ENCODE measurements at places on chromosomes 7 and 10. TPM values are rescaled to one million over a fixed set of nuclear protein-coding genes. Genes with fewer than 3 reads are reported as not detected.

The KIAA1549 gene
- 8.0 TPM for total RNA-seq

The MORN4 gene
- 4.4 TPM for total RNA-seq

The MOGAT3 gene
- total RNA-seq = not detected

The PCLO gene
- 4.5 TPM for total RNA-seq

The LIPN gene
- total RNA-seq = not detected

- DNase-seq = no peak
- no peak overlapping the region for H3K27ac ChIP-seq
- no peaks in the 10 kb centered on the region for H3K36me3 ChIP-seq
- H3K4me1 ChIP-seq = no peaks in the 10 kb centered on the region
Observed at GRCh38 chr10:45653454-45653853, 19.1 kb downstream of the ZFAND4 start.

- H3K27ac ChIP-seq = no peak overlapping the region
- H3K27me3 ChIP-seq = no peaks in the 10 kb centered on the region
Observed at GRCh38 chr10:70585578-70586169, 16.9 kb downstream of the PRF1 start.

DNA sequence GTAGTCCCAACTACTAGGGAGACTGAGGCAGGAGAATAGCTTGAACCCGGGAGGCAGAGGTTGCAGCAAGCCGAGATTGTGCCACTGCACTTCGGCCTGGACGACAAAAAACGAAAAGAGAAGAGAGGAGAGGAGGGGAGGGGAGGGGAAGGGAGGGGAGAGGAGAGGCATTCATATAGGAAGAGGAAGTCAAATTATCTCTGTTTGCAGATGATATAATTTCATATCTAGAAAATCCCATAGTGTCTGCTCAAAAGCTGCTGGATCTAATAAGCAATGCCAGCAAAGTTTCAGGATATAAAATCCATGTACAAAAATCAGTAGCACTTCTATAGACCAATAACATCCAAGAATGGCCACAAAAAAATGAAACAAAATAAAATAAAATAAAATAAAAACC lies 120.3 kb downstream of the LMBR1 start:
- no peaks in the 10 kb centered on the region for H3K4me1 ChIP-seq
- no peak overlapping the region for H3K27ac ChIP-seq
- H3K4me3 ChIP-seq = no peak overlapping the region
- H3K27me3 ChIP-seq = no peaks in the 10 kb centered on the region
- DNase-seq = no peak

- H3K4me1 ChIP-seq = no peaks in the 10 kb centered on the region
- no peak for DNase-seq
- no peak overlapping the region for H3K4me3 ChIP-seq
- no peaks in the 10 kb centered on the region for H3K36me3 ChIP-seq
- no peaks in the 10 kb centered on the region for H3K27me3 ChIP-seq
Observed at GRCh38 chr10:26997610-26998009, 102.7 kb downstream of the ANKRD26 start.

- DNase-seq = peak; percentile 82
- H3K27ac ChIP-seq = no peak overlapping the region
- no peaks in the 10 kb centered on the region for H3K36me3 ChIP-seq
- peaks cover 5% of the 10 kb centered on the region for H3K4me1 ChIP-seq
- no peak overlapping the region for H3K4me3 ChIP-seq
Observed at GRCh38 chr10:76547352-76547972, 1090.1 kb downstream of the KCNMA1 start.

- no peaks in the 10 kb centered on the region for H3K4me1 ChIP-seq
- no peak overlapping the region for H3K27ac ChIP-seq
- H3K4me3 ChIP-seq = no peak overlapping the region
- no peak for DNase-seq
Observed at GRCh38 chr7:104857458-104858425, 156.3 kb upstream of the KMT2E start.

DNA sequence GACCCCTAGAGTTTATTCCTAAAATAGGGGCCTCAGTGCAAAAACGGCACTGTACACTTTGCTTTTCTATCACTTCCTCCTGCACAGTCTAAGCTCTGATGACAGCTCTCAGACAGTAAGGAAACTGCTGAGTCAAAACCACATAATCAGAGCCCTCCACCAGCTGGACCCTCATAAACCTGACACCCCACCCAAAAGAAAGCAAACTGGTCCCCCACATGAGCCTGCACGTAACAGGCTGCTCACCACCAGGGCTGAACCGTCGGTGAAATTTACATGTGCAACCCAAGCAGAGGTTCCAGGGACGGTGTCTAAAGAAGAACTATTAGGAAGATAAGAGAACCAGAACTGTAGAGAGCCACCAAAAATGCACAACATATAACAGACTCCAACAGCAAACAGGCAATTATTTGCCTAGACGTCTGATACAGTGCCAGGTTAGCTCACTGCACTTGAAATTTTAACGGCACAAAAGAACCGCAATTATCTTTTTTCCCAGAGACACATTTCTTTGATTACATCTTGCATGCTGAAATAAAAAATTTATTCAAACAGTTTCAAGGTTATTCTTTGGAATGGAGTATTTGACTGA lies 19.6 kb downstream of the SGMS1 start:
- no peak overlapping the region for H3K4me3 ChIP-seq
- no peaks in the 10 kb centered on the region for H3K36me3 ChIP-seq
- DNase-seq = no peak

DNA sequence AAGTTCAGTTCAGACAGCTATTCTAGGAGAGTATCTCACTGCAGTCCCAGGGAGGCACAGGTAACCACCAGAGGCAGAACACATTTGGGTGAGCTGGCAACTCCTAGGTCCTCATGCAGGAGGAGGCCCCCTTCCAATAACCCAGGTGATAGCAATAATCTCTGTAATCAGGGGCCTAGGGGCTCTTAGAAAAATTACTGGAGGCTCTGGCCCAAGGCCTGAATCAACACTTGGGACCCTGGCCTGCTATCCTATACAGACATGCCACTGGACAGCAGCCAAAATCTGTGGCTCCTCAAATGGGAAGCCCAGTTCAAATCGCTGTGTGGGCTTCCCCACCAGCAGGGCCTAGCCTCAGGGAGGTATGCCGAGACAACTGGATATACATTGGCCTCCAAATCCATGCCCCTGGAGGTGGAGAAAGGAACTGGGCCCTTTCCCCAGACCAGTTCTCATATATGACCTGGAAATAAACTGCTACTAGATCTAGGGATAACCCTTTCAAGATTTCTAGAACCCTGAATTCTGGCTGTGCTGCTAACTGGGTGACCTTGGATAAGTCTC lies 1.6 kb downstream of the AVPI1 start:
- no peaks in the 10 kb centered on the region for H3K36me3 ChIP-seq
- no peaks in the 10 kb centered on the region for H3K27me3 ChIP-seq
- no peak overlapping the region for H3K27ac ChIP-seq
- peak; percentile 52 for DNase-seq
- H3K4me1 ChIP-seq = peaks cover 15% of the 10 kb centered on the region
- H3K4me3 ChIP-seq = no peak overlapping the region

DNA sequence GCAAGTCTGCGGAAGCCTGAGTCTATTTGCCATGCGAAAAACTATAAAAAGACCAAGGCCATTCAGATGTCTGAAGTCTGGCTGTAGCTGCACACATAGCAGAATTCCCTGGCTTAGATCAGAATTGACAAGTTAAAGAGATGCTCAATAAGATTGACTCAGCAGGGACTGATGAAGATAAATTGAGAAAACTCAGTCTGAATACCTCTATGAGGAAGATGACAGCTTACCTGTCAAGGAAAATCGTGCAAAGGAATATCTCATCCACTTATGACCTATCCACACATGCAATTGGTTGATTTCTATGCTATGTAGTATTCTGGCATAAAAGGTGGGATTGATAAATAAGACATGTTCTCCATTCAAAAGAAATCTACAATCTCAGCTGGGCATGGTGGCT lies 288.6 kb downstream of the BAMBI start:
- no peaks in the 10 kb centered on the region for H3K4me1 ChIP-seq
- no peak overlapping the region for H3K27ac ChIP-seq
- no peaks in the 10 kb centered on the region for H3K27me3 ChIP-seq
- H3K36me3 ChIP-seq = no peaks in the 10 kb centered on the region

GRCh38 chr10:500876-501275 lies 188.6 kb downstream of the DIP2C start:
- H3K36me3 ChIP-seq = no peaks in the 10 kb centered on the region
- DNase-seq = peak; percentile 15
- no peak overlapping the region for H3K27ac ChIP-seq

GRCh38 chr10:59965899-59966650 lies 59.7 kb upstream of the CCDC6 start:
- H3K36me3 ChIP-seq = no peaks in the 10 kb centered on the region
- H3K4me3 ChIP-seq = no peak overlapping the region
- H3K27ac ChIP-seq = peak overlapping the region; percentile 68
- no peaks in the 10 kb centered on the region for H3K27me3 ChIP-seq
- H3K4me1 ChIP-seq = no peaks in the 10 kb centered on the region
- no peak for DNase-seq

GRCh38 chr10:11358923-11359575 lies 252.4 kb downstream of the USP6NL start:
- H3K36me3 ChIP-seq = no peaks in the 10 kb centered on the region
- H3K27ac ChIP-seq = no peak overlapping the region
- no peaks in the 10 kb centered on the region for H3K27me3 ChIP-seq
- no peak overlapping the region for H3K4me3 ChIP-seq

DNA sequence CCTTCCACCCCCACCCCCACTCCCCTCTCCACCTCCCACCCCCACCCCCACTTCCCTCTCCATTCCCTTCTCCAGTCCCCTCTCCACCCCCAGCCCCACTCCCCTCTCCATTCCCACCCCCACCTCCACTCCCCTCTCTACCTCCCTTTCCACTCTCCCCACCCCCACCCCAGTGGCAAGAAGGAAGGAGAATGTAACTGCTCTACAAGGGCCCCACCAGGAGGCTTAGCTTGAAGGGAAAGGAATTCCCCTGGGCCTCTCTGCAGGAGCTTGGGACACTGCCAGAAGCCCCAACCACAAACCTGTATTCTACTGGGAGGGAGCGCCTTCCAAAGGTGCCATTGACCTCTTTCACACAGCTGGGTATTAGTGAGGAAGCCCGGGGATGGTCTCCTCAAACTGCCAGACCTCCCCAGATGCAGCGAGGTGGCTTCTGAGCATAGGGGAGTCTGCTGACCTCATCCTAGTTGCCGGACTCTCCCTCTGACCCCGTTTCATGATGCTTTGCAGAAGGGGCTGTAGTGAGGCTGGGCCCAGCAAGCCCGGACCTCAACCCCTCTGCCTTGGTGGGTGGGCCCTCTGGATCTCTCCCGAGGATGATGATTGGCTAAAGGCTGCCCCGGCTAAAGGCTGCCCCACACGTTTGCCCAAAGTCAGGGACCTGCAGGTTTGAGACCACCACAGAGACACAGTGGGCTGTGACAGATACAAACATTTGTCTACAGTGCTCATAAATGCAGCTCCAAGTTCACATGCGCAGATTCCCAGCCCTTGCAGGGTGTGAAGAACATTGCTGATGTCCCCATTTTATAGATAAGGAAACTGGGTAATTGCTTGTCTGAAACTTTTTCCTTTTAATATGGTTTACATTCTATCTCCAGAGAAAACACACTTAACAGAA lies 2.9 kb downstream of the DEPP1 start:
- H3K36me3 ChIP-seq = no peaks in the 10 kb centered on the region
- H3K4me1 ChIP-seq = peaks cover 28% of the 10 kb centered on the region
- DNase-seq = peak; percentile 88
- H3K4me3 ChIP-seq = peak overlapping the region; percentile 97

- DNase-seq = no peak
- H3K4me1 ChIP-seq = peaks cover 47% of the 10 kb centered on the region
Observed at GRCh38 chr7:131010717-131011431, 276.9 kb upstream of the KLF14 start.

DNA sequence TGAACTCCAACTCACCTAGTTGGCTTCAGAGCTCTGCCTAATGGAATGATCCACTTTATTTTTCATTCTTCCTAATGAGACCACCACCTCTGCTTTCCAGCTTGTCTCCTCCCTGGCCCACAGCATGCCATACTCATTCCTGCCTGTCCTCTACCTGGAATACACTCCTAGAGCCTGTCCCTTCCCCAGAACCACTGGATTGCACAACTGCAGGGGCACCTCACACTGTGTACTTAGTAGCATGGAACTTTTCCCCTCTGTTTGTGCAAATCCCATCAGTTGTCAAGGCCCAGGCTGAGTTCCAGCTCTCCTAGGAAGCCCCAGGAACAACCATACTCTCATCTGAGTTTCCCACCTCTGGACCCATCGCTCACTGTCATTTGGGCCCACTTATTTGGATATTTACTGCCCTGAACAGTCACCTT lies 15.6 kb downstream of the ALDH18A1 start:
- DNase-seq = no peak
- peaks cover 21% of the 10 kb centered on the region for H3K36me3 ChIP-seq

DNA sequence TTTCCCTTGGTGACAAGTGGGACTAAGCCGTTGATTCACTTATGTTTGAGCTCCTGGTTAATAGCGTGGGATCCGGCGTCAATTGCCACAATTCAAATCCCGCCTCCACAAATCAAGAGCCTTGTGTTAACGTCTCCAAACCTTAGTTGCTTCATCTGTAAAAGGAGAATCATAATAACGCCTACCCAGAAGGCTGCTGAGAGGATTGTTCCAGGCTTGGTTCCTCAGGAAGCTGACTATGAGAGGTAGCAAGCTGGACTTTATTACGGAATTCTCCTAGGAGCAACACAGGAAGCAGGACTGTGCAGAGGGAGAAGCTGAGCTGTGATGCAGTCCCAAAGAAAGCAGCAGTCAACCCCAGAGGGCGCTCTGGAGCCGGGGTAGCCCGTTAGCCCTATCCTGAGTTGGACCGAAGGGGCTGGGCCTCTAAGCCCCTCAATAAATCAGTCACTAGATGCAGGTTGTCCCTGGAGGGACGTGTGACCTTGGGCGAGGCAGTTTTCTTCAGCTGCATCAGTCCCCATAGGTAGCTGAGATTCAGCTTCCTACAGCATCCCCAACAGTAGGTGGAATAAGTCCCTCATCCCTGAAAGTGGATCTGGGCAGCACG lies 6.9 kb upstream of the BAG3 start:
- H3K27me3 ChIP-seq = no peaks in the 10 kb centered on the region
- H3K4me1 ChIP-seq = no peaks in the 10 kb centered on the region
- no peak overlapping the region for H3K27ac ChIP-seq
- no peaks in the 10 kb centered on the region for H3K36me3 ChIP-seq

DNA sequence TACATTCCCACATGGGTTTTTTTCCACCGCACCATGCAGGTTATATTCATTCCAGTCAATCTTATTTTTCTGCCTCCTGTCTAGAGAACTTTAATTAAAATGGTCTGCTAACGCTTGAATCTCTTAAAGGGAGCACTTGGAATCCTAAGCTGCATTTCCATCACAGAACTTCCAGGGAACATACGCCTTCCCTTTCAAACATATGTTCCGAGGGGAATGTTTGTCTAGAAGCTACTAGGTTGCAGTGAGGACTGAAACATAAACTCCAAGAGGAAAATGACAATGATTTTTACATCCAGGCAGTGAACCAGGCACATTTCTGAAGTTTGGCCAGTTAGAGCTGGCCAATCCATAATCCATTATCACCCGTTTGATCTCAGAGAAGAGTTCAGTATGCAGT lies 375.5 kb upstream of the NRP1 start:
- H3K27ac ChIP-seq = no peak overlapping the region
- no peak for DNase-seq
- H3K27me3 ChIP-seq = no peaks in the 10 kb centered on the region
- H3K36me3 ChIP-seq = no peaks in the 10 kb centered on the region
- no peak overlapping the region for H3K4me3 ChIP-seq
